Activated T-cell treated with anti-CD3 and anti-CD28 coated beads, Interleukin-2, amount 50 U/mL, for 48 hours (primary cell): ENCODE measurements at places on chromosomes 2 and 18.
A peak's percentile ranks its signal among the peaks of the same experiment; 100 is the strongest.

GRCh38 chr2:37798315-37799005 lies 126.6 kb upstream of the RMDN2 start:
- no peak for DNase-seq

DNA sequence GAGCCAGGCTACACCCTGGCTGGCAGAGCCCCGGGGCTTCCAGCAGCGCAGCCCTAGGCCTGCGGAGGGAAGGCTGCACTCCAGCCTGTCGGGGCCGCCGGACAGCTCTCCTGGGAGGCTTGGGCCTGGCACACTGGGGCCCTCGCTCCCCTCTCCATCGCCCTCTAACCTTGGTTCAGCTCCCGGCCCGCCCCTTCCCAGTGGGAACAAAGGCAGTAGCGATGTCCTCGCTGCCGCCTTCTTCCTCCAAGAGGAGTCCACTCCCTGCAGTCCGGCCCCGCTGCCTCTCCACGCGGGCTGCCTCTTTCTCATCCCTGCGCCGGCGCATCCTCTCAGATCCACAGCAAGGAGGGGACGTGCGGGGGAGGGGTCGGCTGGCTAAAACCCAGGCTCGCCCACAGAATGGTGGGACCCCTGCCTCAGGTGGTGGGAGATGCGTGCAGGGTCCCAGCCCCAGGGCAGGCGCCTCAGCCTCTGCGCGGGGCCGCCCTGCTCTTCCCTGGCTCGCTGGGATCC lies 138.1 kb downstream of the TWIST2 start:
- no peak for DNase-seq

DNA sequence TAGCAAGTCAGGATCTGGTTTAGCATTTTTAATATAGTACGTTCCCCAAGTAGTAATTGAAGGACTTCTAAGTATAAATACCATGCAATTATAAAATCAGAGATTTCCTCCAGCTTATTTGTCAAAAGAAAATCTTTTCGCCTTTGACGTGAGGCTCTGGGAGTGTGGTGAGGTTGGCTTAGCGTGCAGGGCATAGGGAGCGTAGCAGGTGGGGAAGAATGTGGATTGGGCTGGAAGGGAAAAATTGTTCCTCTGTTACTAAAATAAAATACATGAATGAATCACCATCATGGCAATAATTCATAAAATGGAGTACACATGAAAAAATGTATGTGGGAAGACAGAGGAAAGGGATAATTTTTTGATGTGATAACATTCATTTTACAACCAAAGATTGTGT lies 5.4 kb upstream of the IL1RL2 start:
- DNase-seq: no peak

GRCh38 chr2:237389831-237390230 lies 24.1 kb downstream of the COL6A3 start:
- DNase-seq: no peak

DNA sequence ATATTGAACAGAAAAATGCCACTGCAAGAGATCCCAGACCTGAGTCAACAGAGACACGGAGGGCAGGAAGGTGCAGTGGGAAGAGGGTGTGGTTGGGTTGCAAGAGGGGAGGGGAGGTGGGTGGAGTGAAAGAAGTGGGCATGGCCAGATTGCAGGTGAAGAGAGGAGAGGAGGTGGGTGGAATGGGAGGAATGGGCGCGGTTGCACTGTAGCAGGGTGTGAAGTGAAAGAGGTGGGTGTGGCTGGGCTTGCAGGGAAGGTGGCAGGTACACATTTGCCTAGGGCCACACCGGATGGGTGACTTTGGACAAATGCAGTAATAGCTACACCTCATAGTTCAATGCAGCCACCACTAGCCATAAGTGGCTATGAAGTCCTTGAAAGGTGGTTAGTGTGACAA lies 71.1 kb downstream of the DOCK10 start:
- no peak for DNase-seq

DNA sequence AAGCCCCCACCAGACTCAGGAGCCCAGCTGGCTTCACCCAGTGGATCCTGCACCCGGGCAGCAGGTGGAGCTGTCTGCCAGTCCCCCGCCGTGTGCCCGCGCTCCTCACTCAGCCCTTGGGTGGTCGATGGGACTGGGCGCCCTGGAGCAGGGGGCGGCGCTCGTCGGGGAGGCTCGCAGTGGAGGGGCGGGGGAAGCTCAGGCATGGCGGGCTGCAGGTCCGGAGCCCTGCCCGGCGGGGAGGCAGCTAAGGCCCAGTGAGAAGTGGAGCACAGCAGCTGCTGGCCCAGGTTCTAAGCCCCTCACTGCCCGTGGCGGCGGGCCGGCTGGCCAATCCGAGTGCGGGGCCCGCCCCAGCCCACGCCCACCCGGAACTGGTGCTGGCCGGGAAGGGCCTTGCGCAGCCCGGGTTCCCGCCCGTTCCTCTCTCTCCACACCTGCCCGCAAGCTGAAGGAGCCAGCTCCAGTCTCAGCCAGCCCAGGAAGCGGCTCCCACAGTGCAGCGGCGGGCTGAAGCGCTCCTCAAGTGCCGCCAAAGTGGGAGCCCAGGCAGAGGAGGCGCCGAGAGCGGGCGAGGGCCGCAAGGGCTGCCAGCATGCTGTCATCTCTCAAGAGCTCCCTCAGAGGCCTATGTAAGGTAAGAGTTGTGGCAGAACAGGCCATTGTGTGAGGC lies 1307.8 kb upstream of the TMEFF2 start:
- no peak for DNase-seq

GRCh38 chr2:70546885-70547284 lies 6.7 kb downstream of the TGFA start:
- no peak for DNase-seq

GRCh38 chr2:50879457-50879856 lies 152.5 kb downstream of the NRXN1 start:
- DNase-seq: no peak

DNA sequence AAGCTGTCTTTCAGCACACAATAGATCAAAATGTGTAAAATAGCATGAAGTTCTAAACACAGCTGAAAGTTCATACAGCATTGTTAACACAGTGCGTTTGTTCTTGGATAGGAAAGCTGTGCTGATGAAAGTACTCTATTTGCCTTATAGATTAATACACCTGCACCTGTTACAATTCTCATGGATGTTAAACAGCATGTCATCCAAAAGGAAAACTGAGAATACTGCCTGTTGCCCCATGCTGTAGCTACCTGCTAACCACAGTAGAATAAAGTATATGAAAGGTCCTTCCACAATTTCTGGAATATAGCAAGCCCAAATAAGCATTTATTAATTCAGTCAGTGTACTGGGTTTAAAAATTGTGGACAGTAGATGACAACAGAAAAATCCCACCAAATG lies 166.7 kb upstream of the DTNA start:
- DNase-seq: no peak

DNA sequence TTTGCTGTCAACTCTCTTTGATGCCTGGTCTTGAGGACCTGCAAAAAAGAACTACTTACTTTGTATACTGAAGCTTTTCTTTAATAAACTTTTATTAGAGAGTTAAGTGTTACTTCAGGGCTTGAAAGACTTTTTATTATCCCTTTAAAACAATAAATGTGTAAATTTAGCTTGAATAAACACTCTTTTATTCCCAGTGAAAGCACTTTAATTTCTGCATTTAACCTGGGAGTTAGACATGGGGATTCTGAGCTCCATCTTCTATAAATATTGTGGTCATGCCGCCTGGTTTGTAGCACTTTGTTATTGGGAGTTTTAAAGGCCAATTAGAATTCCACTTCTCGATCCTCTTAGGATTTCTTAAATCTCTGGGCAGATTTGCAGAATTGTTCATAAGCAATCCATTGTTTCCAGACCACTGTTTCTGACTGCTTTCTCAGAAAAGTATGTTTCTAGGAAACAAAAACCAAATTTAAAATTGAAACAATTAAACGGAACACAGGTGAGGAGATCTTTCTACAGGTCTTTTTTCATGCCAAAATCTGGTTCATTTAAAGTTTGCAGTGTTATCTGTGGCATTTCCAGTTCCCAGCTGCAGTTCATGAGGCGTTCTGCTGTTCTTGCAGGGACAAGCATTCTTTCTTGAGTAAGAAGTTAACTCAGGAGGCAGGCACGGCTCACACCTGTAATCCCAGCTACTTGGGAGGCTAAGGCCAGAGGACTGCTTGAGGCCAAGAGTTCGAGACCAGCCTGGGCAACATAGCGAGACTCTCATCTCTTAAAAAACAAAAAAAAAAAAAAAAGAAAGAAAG lies 18.1 kb upstream of the E2F6 start:
- no peak for DNase-seq

DNA sequence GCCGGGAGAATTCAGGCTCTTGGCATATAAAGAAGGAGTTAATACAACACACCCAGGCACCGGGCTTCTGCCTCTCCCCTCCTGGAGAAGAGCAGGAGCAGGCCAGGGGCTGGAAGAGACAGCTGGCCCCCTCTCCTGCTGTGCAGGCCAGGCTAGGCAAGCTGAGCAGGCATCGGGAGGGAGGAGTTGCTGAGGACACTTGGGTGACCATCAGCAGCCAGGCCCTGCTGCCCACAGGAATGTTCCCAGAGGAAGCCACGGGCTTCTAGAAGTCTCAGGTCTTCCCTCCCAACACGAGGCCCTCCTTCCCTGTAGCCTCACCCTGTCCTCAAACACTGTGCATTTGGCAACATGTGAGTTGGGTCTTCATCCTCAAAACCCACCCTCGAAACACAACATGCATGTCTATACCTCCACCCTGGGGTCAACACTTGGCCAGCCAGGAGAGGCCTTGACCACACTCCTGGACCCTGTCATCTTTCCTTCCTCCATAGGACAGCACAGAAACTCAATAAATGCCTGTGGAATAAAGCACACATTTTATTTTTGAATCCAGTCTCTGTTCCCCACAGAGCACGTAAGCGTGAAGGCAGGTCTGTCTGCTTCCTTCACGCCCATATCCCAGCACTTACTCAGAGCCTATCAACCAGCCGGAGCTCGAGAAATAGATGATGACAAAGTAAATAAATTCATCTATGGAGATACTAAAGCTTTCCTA lies 433.8 kb upstream of the ID2 start:
- DNase-seq: no peak

DNA sequence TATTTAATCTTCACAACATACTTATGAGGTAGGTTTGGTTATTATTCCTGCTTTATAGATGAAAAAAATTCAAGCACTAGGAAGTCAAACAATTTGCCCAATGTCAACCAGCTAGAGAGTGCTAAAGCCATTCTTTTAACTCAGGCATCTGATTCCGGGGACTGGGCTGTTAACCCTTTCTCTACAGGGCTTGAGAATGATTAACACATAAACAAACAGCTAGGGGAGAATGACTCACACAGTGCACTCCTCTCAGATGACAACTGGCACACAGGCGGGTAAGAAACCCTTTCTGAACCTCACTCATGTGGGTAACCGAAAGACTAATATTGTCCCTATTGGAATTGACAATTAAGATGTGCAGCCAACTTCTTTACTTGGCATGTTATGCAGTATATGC lies 86.3 kb upstream of the FSHR start:
- no peak for DNase-seq

GRCh38 chr18:13464432-13465123 lies 246.0 kb downstream of the LDLRAD4 start:
- DNase-seq: peak; percentile 78

DNA sequence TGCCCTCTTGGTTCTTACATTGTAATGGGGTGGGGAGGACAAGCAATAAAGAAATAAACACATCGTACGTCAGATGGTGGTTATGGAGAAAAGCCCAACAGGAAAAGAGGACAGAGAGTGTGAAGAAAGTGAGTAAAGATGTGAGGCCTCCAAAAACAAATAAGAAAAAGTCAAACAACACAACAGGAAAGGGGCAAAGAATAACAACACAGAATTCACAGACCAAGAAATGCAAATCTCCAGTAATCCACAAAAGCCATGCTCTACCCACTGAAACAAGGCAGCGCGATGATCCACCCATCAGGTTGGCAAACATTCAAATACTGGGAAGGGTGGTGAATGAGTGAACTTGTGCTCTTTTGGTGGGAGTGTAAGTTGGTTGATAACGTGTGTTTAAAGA lies 16.7 kb upstream of the DUSP2 start:
- peak; percentile 50 for DNase-seq
